ENCODE measurements at places on chromosomes 2 and 18.

DNA sequence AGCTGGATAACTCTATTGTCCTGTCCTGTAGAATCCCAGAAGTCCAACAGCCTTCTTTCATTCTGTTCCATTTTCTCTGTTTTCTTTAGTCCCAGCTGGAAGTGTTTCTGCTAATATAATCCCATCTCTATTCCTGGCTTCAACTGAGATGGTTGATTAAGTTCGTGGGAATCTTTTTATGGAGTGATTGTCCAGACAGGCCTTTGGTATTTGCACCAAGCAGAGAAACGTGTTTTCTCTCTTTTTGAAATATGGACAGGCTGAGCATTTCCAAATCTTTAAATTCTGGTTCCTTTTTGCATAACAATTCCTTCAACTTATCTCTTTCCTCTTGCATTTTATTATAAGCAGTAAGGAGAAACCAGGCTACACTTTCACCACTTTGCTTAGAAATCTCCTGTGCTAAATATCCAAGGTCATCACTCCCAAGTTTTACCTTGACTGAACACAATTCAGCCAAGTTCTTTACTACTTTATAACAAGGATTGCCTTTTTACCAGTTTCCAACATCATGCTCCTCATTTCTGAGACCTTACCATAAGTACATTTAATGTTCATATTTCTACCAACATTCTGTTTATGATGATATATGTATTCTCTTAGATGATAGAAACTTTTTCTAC is 108.8 kb downstream of the ZFP36L2 start:
- no peak for DNase-seq

- no peak for DNase-seq
Measured at GRCh38 chr2:1137913-1138391, 187.3 kb downstream of the SNTG2 start.

GRCh38 chr2:167681234-167682015 is 566.0 kb downstream of the STK39 start:
- DNase-seq, result no peak

- DNase-seq, result no peak
Measured at GRCh38 chr2:199278099-199278498, 179.6 kb downstream of the SATB2 start.

DNA sequence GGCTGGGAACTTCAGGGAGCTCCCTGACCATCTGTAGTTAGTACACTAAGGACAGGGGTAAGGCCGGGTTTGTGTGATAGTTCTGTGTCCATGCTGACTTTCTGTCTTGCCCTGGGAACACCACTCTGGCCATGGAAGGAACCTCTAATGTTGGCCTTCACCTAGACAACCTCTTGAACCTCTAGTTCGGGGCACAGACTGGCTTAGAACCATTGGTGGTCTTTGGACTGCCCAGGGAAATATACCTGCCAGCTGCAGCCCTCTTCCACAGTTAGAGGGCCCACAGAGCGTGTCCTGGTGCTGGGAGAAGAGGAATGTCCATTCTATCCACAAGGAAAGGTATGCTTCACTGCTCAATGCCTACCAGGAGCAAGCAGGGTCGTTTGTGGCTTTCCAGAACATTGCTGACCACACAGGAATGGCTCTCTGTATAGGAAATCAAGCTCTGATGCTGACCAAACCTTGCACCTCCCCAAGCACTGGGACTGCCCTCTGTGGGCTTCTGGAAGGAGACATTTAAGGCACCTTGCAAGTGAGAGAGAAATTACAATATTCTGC is 318.8 kb upstream of the EPAS1 start:
- DNase-seq, result no peak

GRCh38 chr2:239139101-239139500 is 261.7 kb downstream of the HDAC4 start:
- no peak for DNase-seq

DNA sequence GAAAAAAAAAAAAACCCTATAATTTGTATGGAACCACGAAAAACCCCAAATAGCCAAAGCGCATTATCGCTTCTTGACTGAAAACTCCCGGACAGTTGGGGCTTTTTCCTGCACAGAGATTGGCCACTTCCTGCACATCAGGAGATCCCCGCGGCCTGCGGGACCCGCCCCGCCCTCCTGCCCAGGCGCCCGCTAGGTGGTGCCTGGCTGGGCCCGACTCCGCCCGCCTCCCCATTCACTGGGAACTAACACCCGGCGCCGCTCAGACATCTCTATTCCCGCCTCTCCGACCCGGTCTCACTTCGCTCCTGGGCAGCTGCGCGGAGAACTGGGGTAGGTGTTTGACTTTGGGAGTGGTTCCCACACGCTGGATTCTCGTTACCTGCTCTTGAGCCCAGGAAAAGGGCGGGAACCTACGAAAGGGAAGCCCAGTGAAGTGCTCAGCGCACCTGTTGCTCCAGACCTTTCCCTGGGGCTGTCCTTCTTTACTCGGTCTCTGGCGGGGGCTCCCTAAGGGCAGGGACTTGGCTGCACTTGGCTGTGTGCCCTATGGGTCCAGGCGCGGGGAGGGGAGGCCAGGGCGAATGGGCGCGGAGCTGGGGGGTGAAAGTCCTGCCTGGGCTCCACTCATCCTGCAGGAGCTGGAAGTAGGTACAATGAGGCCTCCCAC is at the start of gene HMSD:
HMSD (plus strand) TSS at position 234 of the 670 bp plus-strand sequence. CDS start 4,155 bp downstream, outside the sequence.
- no peak for DNase-seq

- no peak for DNase-seq
Measured at GRCh38 chr2:30287190-30287840, 56.0 kb downstream of the LBH start.

- DNase-seq, result no peak
Measured at GRCh38 chr2:86285981-86286380, 51.4 kb downstream of the REEP1 start.
